Left cardiac atrium (tissue), 4 donors: ENCODE measurements at places on chromosomes 4 and X. TPM values are rescaled to one million over a fixed set of nuclear protein-coding genes. Genes with fewer than 3 reads are reported as not detected.

Gene AFF2
- 0.81 TPM for total RNA-seq

Gene TMEM154
- total RNA-seq: 2.8 TPM

Gene LGI2
- total RNA-seq: 7.4 TPM

Gene TENM3
- total RNA-seq: 6.6 TPM

Gene NUDT6
- 9.1 TPM for total RNA-seq

Gene C4orf50
- 0.03 TPM for total RNA-seq

Gene ARMCX4
- total RNA-seq: 7.6 TPM

Gene CT45A5
- total RNA-seq: not detected

Gene KCNIP4
- not detected for total RNA-seq

Gene DCAF12L2
- total RNA-seq: 0.27 TPM

Gene TCP11X2
- not detected for total RNA-seq

Gene HELT
- not detected for total RNA-seq

Gene RTL5
- total RNA-seq: 3.9 TPM

Gene PAGE5
- total RNA-seq: not detected

Gene LRAT
- total RNA-seq: 0.29 TPM

Gene INPP4B
- 11.0 TPM for total RNA-seq

Gene CDX4
- total RNA-seq: not detected

Gene UGT2B15
- total RNA-seq: not detected

Gene KIAA1210
- 0.03 TPM for total RNA-seq

Gene ARMCX1
- total RNA-seq: 31.8 TPM

Gene FABP2
- total RNA-seq: not detected

Gene ZXDA
- total RNA-seq: 3.6 TPM

Gene ARHGAP4
- total RNA-seq: 20.4 TPM

Gene SPANXN3
- total RNA-seq: not detected

Gene MAML3
- total RNA-seq: 3.0 TPM

Gene APELA
- total RNA-seq: not detected

Gene IL1RAPL1
- 1.7 TPM for total RNA-seq

Gene ZNF141
- total RNA-seq: 10.2 TPM

Gene CT47B1
- total RNA-seq: not detected

Gene KDR
- total RNA-seq: 38.7 TPM

Gene CCDC110
- 2.0 TPM for total RNA-seq

Gene ACE2
- 17.2 TPM for total RNA-seq

Gene SOWAHB
- not detected for total RNA-seq

Gene CENPI
- 0.88 TPM for total RNA-seq

Gene TLR2
- total RNA-seq: 15.9 TPM

Gene TBC1D14
- 35.9 TPM for total RNA-seq

Gene STK32B
- total RNA-seq: 1.4 TPM

Gene COL25A1
- 0.74 TPM for total RNA-seq

Gene PAGE1
- total RNA-seq: not detected

Gene GAGE12E
- not detected for total RNA-seq

Gene BBS7
- 9.4 TPM for total RNA-seq

Gene FGFR3
- 1.6 TPM for total RNA-seq

Gene PPP4R3C
- total RNA-seq: not detected

Gene AADAT
- total RNA-seq: 1.6 TPM
